ENCODE measurements at places on chromosomes 1 and 21. TPM values are rescaled to one million over a fixed set of nuclear protein-coding genes. Genes with fewer than 3 reads are reported as not detected.

Gene CHRM3
- total RNA-seq, result 0.17 TPM

Gene TAL1
- not detected for total RNA-seq

Gene CDA
- not detected for total RNA-seq

Gene LCE6A
- total RNA-seq, result not detected

Gene KCNJ9
- total RNA-seq, result not detected

Gene SLAMF9
- not detected for total RNA-seq

Gene CORT
- not detected for total RNA-seq

Gene TRIM46
- total RNA-seq, result 8.5 TPM

Gene SPATA45
- total RNA-seq, result not detected

Gene TTLL7
- 0.25 TPM for total RNA-seq

Gene PTGER3
- not detected for total RNA-seq

Gene CFHR2
- not detected for total RNA-seq

Gene SETSIP
- not detected for total RNA-seq

Gene B3GALT5
- not detected for total RNA-seq

All from CD4-positive, alpha-beta memory T cell (primary cell).